ENCODE measurements at places on chromosomes 4 and X.

DNA sequence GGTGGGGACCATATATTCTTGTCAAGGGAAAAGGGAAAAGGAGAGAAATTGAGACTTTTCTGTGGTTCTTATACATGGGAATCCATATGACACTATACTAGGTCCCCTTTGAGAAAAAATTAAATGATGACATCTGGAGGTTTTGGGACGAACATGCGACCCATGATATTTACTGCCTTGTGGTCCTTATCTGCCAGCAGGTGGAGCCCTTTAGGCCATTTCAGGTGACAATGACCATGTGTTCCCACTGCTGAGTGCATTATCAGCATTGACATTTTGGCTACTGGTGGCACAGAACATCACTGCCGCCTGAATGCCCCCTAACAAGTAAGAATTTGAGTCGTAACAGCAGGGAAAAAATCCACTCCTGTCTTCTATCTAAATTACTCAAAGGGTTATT, 843.4 kb downstream of the FSTL5 start:
- DNase-seq, result peak; percentile 60

DNA sequence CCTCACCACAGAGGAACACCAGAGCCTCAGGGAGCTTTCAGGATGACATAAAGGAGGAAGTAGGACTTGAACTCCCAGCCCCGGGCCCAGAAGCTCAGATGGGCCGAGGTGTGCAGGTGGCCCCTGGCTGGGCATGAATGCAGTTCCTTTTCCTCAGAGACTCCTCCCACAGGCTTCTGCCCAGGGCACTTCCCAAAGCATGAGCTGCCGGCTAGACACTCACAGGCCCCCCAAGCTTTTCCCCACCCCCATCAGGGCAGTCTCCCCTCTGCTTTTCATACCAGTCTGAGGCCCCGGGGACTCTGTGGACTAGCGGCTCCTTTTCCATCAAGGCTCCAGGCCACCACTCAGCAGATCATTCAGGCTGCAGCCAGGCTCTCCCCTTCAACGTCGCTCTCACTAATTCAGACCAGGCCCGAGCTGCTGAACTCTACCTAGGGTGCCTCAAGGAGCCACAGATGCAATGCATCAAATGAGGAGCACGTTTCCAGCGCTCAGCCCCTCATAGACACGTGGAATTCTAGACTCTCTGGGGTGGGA, 36.9 kb downstream of the HMX1 start:
- no peak for DNase-seq

GRCh38 chr4:108272561-108272960, 103.8 kb upstream of the LEF1 start:
- no peak for DNase-seq

- no peak for DNase-seq
Measured at GRCh38 chrX:130623518-130623917, 221.7 kb downstream of the RBMX2 start.
